ENCODE measurements at places on chromosomes 16 and 17.

DNA sequence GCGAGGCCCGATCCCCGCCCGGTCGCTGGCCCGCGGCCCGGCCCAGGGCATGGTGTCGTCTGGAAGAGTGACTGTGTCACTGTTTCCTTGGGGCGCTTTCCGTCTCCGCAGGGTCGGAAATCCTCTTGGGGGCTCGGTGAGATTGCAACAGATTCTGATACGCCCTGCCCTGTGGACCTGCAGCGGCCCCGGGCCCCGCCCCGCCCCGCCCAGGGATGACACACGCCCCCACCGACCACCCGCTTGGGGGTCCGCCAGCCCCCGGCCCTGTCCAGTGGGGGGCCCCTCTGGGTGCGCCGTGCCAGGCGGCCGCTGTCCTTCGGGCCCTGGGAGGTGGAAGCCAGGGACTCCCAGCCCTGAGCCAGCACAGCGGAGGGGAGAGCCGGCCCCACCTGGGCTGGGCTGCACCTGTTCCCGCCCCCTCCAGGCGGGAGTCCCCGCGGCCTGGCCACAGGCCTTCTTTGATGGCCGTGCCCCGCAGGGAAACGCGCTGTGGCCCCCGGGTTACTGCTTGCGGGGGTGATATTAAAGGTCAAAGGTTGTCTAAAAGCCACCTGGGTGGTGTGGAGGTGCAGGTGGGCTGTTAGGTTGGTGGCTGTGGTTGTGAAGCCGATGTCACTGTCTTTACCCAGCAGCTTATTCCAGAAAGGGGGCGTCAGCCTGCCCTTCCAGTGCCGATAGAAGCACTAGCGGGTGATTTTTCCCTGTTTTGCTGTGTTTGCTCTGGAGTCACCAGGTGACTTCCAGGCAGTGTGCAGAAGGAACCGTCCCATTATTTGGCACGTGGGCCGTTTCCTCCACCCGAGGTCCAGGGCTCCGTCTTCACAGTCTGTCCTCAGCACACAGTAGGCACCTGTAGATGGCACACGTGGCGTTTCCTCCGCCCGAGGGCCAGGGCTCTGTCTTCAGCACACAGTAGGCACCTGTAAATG lies 752 bp downstream of the TBC1D24 start:
- DNase-seq = no peak

GRCh38 chr17:3697103-3697476 lies 1.1 kb upstream of the P2RX5 start:
- no peak for DNase-seq

GRCh38 chr16:65122724-65123395 lies 997 bp upstream of the CDH11 start:
- no peak for DNase-seq

DNA sequence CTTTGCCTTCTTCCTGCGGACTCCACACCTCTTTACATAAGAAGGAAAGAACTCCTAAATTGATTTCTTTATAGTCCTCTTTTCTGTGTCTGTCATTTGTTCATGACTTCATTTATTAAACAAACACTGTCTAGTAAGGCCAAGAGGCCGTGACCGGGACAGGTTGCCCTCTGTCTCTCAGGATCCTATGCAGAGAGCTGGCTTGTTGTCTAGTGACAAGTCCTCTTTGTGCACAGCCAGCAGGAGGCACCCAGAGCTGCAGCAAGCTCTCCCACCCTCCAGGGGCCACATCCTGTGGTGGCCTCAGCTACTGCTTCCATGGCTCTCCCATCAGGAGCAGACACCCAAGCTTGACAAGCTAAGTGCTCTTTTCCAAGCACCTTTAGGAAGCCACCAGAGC lies 50.6 kb downstream of the PLD6 start:
- no peak for DNase-seq

DNA sequence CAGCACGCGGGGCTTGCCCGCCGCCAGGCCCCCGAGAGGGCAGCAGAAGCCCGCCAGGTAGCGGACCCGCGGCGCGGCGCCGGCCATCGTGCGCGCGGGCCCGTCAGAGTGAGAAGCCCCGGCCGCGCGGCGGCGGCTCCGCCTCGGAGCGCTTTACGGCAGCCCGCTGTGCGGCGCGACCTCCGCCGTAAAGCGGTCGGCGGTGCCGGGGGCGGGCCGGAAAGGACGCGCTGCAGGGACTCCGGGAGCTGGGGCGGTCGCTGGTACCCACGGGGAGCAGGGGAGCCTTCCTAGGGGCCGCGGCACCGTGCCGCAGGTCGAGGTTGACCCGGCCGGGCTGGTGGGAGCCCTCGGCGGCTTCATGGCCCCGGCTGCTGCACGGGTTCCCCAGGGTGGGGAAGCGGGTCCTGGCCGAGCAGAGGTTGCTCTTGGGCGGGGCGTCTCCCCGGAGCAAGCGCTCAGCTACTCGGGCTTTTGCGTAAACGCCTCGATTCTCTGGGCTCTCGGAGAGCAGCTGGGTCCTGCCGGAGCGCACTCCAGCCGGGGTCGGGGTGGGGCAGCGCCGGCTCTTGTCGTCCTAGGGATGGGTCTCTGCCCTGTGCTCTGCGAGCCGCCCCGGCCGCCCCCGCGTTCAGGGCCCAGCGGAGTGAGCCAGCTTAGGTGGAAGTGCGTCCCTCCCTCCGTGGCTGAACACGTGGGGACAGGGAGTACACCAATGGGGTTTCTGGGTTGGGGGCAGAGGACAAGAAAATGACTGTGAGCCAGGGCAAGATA lies at the start of gene FAAP100:
FAAP100 (minus strand) TSS at position 110 of the 774 bp plus-strand sequence; CDS start at position 87, 23 bp downstream.
- peak; percentile 86 for DNase-seq

GRCh38 chr17:34616148-34616547 lies 36.8 kb downstream of the TMEM132E start:
- DNase-seq = no peak

- DNase-seq = no peak
Observed at GRCh38 chr17:50256826-50257618, 17.2 kb upstream of the TMEM92 start.

DNA sequence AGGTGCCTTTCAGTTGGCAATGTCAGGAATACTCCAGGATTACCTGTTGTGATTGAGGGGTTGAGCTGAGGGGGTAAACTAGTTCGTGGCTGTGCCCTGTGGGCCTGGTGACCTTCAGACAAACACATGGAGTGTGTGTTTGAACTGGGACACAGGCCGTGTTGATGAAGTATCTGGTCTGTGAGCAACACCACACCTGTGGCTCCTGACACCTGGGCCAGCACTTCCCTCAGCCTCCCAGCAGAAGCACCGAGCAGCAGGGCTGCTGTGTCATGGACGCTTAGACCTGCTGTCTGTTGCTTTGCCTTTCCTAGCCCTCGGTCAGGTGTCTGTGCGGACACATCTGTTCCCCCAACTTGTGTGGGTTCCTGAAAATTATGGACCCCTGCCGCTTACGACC lies 82.9 kb downstream of the KSR1 start:
- DNase-seq = no peak

- no peak for DNase-seq
Observed at GRCh38 chr16:57775661-57776469, 26.4 kb downstream of the KIFC3 start.

DNA sequence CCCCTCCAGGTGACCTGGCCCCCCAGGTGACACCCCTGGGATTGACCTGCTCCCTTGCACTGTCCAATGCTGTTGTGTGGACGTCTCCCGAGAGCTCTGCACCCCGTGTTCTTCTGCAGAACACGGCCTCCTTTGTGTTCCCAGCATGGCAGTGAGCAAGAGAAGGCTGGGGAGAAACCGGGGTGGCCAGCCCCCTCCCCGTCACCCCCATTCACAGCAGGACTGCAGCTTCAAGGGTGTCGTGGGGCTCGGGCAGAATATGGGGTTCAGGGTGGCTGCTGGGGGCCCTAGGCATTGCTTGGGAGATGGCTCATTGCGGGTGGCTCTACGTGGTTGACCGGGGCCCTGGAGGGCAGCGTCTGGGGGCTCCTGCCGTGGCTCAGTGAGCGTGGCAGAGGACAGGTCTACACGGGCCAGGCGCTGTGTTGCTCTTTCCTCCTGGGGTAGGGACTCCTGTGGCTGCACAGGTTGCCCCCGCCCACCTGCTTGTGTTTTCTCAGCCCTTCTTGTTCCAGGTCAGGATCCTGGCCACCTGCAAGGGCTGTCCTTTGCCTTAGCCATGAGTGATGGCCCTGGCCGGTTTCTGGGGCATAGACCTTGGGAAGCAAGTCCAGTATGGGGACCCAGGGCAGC lies 12.5 kb downstream of the GSE1 start:
- no peak for DNase-seq

- DNase-seq = no peak
Observed at GRCh38 chr16:84124257-84125073, 7.7 kb upstream of the MBTPS1 start.

DNA sequence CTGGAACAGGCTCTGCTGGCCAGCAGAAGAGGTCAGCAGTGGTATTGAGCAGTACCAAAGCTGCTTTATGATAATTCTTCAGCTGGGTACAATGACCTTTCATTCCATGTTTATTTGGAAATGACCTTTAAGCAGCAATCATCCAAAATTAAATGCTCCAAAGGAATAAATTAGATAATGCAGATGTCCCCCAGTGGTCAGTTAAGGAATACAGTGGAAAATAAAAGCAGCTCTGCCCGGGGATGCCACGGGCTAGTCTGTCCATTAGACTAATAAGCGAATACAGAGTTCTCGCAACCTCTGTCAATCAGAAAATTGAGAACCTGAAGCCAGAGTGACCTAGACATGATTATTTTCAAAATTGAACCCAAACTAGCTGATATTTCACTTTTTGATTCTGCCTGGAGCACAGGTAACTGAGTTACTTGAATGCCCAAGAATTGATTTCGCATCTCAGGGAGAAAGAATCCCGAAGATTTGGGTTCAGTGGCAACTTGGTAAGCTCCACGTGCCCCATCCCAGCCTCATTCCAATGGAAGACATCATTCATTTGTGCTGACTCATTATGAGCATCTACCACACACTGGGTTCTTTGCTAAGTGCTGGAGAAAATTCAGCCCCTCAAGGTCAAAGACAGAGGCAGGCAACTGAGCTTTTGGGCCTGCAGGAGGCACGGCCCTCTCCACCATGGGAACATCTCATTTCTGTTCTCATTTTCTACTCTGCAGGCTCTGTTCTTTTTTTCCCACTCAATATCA lies 34.4 kb upstream of the SLC39A11 start:
- no peak for DNase-seq

DNA sequence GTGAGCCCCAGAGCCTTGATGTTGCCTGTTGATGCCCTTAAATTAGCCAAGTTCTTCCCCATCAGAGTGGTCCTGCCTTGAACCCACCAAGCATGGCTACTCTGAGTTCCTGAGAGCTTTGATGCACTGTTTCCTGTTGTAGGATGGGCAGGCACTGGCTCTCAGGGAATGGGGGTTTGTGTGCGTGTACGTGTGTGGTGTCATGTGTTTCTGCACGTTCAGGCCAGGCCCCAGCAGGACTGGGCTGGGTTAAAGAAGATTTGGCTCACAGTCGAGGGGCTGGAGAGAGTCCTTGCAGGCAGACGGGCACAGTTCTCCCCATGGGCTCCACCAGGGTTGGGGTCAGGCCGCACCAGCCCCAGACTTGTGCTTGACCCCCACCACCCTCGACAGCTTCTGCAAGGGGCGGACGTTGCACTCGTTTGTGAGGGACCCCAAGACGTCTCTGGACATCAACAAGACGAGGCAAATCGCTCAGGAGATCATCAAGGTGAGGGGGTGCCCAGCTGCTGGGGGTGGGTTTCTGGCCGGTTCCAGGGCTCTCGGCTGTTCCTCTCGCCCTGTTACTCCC lies 23.4 kb upstream of the LGALS9 start:
- DNase-seq = no peak

GRCh38 chr17:76753061-76753961 lies 15.4 kb downstream of the MFSD11 start:
- peak; percentile 48 for DNase-seq

GRCh38 chr17:82782657-82783207 lies 30.9 kb downstream of the TBCD start:
- DNase-seq = peak; percentile 3

DNA sequence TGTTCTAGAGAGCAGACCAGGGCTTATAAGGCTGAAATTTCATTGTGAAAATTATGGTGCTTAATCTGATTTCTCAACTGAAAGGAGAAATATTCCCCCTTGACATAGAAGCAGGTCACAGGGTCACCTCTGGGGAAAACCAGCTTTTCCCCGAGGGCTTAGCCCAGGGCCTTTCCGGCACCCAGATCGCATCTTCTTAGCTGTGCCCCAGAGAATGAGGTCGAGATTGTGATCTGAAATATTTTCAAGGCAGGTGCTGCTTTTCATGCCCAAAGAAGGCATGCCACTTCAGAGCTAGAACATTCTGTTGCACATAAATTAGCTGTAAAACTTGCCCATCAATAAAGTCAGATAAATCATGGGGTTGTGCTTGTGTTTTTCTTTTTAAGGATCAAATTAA lies 25.4 kb upstream of the ARHGAP17 start:
- DNase-seq = no peak

- no peak for DNase-seq
Observed at GRCh38 chr16:8818504-8819270, 21.0 kb downstream of the PMM2 start.

DNA sequence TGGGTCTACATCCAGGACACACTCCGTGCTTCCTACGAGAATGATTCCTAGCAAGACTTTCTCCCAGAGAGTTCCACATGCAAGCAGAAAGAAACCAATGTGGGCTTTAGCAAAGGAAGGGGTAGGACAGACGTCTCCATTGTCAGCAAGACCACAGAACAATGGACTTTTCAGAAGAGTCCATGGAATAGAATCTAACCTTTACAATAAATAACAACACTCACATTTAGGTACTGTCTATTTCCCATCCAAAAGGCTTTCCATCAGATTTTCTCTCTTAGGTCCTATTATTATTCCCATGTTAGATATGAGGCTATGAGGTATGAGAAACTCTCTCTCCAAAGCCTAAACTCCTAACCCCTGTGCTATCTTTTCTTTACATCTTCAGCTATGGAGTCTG lies 360.9 kb downstream of the GRIN2A start:
- DNase-seq = no peak

DNA sequence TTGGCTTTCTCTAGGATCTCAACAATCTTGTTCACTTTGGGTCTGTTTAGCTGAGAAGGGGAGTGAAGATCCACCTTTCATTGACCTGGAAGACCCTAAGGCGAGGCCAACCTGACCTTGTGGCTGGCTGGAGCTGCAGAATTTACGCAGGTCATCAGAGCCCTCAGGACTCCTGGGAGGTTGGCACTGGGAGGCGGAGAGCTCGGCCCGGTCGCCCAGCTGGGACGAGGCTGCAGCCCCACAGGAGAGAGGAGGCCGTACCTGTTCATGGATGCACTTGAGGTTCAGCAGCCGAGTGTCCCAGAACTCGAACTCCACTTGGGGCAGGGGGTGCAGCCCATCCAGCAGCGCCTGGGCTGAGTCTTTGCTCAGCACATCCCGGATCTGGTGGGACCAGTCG lies 5.9 kb downstream of the DNAH17 start:
- no peak for DNase-seq

DNA sequence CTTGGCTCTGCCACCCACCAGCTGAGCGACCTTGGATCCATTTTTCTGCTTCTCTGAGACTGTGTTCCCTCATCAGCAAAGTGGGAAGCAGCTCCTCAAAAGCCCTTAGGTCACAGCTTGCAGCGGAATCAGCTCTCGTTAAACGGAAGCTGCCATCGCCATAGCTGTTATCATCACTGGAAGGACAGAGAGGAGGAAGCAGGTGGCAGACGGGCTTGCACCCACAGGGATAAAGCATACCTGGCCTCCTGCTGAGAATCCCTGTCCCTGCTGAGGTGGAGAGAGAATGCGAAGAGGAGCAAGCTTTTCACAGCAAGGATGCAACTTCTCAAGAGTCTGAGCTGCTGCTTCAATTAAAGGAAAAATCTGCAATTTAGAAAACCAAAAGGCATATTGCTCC lies 106.6 kb downstream of the CLEC16A start:
- DNase-seq = no peak
